ENCODE measurements at places on chromosomes 5 and 9.
A peak's percentile ranks its signal among the peaks of the same experiment; 100 is the strongest.

GRCh38 chr9:71630377-71630995, 137.8 kb downstream of the CEMIP2 start:
- DNase-seq, result no peak

DNA sequence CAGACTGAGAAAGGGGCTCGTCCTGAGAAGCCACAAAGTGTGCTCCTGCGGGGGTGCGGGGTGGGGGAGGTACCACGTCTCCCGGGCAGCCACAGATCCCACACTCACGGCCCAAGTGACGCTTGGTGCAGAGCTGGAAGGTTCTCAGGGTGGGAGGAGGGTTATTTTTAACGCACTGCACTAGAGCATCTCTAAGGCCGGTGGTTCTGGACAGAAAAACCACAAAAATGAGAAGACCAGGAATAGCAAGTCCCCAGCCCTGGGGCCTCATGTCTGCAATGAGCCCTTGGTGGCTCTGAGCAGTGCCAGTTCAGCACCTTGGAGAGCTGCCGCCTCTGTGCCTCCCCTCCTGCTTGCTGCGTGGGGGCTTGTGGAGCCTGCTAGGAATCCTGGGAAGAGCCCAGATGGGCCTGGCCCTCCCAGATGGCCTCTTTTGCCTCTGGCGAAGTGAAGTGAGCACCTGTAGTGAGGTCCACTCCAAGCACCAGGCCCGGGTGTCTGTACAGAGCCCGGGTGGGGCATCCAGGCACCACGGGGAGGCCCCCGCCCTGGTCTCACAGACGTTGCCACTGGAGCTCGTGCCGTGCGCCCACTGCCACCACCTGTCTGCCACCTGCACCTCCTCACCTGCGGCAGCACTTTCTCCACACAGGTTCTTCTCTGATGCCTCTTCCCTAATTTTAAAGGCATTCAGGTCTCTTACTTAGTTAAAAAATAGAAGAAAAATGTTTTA, 48.9 kb upstream of the CACNA1B start:
- DNase-seq, result peak; percentile 32

DNA sequence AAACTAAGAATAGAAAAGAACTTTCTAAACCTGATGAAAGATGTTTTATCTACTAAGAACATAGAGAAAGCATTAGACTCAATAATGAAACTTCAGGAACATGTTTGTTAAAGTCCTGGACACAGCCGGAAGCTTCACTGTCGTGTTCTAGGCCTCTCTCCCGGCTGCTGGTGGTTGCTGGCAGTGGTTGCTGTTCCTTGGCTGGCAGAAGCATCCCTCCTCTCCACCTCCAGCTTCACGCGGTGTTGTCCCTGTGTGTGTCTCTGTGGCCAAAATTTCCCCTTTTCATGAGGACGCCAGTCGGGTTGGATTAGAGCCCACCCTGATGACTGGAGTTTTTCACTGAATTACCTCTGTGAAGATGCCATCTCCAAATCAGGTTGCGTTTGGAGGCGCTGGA, 6.5 kb upstream of the MED10 start:
- DNase-seq, result no peak

GRCh38 chr9:33489066-33489465, 15.3 kb upstream of the NOL6 start:
- DNase-seq, result peak; percentile 82

GRCh38 chr5:35859101-35859661, 2.5 kb downstream of the IL7R start:
- peak; percentile 90 for DNase-seq

DNA sequence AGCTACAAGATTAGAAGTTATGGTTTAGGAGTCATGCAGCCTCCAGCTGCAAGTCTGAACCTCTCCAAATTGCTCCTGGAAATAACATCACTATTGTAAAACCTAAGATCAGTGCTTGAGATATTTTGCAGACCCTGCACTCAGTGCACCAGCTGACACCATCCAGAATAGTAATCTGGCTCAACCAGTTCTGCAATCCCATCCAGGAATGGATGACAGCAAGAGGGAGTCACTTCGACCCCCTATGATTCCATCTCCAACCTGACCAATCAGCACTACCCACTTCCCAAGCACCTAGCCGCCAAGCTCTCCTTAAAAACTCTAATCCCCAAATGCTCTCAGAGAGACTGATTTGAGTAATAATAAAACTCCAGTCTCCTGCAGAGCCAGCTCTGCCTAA, 37.9 kb upstream of the NR4A3 start:
- DNase-seq, result no peak
